ENCODE measurements at places on chromosomes 3 and 15.

GRCh38 chr15:95937128-95937528, 393.4 kb upstream of the NR2F2 start:
- DNase-seq, result no peak

DNA sequence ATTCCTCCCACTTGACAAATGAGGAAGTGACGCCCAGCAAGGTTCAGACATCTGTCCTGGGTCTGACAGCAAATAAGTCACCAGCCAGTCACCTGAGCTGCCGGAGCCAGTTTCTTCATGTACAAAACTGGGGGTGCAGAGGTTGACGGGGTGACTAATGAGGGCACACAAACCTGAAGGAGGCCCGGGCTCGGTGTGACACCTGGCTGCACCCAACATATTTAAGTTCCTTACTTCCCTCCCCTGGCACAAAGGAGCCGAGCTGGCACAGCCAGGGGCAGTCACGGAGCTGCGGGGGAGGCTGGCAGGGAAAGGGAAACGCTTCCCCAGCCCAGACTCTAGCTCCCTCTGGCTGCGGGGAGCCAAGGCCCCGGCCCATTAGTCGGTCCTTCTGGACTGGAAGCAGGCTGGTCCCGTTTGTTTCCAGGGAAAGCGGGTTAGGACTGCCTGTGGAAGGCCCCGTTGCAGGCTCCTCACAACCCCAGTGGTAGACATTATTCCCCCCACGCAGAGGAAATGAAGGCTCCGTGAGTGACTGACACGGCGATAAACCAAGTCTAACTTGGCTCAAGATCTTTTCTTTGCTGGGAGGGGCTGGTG, 2.3 kb downstream of the FBXL22 start:
- DNase-seq, result peak; percentile 25

GRCh38 chr3:47964740-47965139, 51.5 kb downstream of the MAP4 start:
- no peak for DNase-seq

- DNase-seq, result no peak
Observed at GRCh38 chr15:35827141-35827540, 281.2 kb upstream of the DPH6 start.

DNA sequence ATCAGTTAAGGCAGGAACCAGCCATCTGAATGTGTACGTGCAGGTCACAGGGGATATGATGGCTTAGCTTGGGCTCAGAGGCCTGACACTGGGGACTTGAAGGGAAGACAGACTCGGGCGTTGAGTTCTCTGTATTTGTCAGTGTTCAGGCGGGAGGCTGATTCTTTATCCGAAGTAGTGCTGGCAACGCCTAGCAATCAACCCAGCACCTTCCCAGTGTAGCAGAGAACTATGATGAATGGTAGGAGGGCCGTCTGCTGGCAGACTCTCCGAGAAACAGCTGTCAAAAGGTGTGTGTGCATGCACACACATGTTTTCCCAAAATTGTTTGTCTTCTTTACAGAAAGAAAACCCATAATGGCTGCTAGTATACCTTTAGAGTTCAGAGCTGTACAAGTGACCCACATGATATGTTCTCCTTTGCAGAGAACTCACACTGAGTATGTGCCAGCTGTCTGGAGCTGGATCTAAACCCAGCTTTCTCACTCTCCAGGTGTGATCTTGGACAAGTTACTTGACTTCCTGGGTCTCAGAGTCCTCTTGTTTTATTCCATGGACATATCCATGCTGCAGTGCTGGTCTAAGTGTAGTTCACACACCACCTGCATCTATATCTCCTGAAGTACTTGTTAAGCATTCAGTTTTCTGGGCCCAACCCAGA, 74.5 kb upstream of the LARS2 start:
- DNase-seq, result no peak

GRCh38 chr3:186075931-186076567, 32.8 kb downstream of the ETV5 start:
- DNase-seq, result no peak

DNA sequence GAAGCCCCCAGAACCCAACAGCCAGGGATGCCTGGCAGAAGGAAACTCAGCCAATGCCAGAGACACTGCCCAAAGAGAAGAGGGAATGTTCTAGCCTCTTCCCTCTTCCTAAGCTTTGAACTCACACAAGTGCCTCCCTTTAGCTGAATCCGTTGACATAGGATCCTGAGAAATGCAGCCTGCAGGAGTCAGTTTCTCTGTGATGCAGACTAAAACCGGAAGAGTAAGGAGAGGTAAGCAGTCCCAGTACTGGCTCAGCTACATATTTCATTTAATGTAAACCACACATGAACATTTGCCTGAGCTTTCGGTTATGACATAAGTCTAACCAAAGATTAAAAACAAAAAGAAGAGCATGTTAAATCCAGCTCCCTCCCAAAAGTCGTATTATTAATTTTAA, 768.7 kb downstream of the TBL1XR1 start:
- DNase-seq, result no peak

DNA sequence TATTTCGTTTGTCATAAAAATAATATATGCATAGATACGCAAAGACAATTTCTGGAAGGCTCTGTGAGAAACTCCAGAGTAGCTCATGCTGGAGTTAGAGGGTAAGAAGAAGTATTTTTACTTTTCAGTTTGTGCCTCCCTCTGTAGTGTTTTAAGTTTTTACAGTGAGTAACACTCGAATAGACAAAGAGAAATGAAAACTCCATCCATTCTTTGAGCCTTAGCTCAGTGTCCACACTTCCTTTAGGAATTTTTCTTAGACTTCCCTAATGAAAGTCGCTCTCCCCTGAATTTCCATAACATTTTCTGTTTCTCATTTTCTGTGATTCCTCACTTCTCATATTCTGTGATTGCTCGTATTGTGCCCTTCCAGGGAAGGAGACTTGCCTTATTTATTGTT, 2.1 kb downstream of the BLOC1S6 start:
- no peak for DNase-seq

- no peak for DNase-seq
Observed at GRCh38 chr15:67758619-67759300, 66.5 kb upstream of the SKOR1 start.

DNA sequence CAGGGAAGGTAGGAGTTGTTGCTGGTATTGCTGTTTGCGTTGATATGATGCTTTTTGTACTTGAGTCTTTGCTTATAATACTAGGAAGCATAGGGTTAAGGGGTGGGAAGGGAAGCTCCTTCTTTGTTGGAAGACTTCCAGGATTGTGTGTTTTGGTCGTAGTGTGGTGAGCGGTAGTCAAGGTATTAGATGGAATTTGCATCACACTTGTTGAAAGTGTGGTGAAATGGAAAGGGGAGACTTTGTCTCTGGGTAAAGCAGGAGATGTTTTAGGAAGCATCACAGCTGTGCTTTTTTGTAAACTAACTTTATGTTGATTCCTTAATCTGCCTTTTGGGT, 14.9 kb downstream of the IGSF10 start:
- DNase-seq, result no peak

- DNase-seq, result no peak
Observed at GRCh38 chr15:99141943-99142342, 37.1 kb downstream of the SYNM start.

DNA sequence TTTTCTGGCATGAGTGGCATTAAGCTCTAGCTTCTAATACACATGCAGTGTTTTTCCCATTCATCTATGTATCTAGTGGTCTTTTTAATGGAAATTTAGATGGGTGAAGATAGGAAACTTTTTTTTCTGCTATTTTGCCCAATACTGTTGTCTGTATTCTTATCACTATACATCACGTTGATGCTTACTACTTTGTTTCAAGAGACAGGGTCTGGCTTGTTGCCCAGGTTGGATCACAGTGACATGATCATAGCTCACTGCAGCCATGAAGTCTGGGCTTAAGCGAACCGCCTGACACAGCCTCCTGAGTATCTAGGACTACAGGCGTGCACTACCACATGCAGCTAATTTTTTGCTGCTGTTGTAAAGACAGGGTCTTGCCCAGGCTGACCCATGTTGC, 84.6 kb downstream of the PEAK1 start:
- no peak for DNase-seq

DNA sequence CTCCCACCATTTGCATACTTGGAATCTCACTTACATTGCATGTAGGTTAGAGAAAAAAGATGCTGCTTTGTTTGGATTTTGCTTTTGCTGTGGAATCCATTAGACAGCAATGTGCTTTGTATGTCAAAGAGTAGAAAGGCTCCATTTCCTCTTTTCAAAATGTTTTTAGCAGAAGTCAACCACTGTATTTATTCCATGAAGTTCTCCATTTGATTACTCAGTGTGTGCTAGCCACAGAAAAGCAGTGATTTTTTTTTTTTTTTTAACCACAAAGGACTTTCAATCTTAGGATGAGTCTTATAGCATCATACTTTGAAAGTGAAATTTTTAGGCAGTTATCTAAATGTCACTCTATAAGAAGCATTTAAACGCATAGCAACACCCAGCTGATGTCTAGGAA, 285.0 kb upstream of the ADAMTS9 start:
- no peak for DNase-seq

DNA sequence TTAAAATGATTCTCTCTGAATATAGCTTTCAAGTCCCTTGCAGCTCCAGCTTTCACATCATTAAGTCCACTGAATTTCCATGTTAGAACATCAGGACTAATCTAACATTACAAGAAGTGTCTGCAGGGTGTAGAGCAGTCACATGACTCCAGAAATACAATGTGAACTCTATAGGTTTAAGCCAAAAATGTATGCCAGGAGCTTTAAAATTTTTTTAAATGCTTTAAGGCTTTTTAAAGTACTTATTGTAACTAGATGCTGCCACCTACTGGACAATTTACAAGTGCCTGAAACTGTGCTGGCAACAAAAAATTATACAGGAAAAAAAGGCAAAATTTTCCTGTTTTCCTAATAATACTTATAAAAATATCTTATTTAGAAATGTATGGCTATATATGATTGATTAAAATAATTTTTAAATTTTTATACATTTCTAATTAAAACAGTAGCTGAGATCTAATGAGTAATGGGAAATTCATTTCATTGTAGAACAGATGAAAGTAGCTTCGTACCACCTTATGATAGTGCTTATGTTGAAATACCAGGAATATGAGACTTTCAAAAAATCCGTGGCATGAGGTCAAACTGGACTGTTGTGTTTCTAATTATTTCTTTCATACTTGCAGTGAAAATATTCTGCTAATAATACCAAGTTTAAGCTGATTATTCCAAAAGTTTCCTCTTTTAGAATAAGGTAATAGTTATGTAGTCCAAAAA, 25.7 kb downstream of the FSIP1 start:
- no peak for DNase-seq

DNA sequence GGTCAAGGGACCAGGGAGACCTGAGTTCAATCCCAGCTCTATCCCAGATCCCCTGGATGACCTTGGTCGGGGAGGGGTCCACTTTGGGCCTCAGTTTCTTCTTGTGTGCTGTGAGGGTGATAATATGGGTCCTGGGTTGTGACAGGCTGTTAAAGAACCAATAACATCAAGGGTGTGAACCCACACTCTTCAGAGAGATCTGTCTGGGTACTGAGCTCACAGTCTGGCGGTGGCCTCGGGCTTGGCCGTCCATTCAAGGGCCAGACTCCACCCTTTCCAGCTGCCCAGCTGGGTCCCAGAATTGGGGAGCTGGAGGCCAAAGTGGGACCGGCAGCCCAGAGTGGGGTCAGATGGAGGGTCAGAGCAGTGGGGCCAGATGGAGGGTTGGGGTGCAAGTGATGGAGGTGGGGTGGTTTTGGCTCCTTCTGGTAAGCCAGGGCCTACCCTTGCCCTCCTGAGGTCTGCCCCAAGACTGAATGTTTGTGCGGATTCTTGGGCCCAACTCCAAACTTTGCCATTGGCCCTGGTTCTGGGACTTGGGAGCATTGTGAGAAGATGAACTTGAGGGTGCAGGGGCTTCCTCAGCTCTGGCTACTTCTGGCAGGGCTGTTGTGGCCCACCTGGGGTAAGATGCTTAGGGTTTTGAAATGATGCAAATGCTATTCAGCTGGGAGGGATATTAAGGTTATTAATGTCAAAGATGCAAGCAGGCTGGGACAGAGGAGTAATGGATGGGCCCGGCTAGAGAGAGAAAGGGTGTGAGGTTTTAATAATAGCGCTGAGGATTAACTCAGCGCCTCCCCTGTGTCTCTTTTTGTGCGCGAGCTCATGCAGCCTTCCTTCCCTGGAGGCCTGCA, 1.5 kb downstream of the CORO2B start:
- no peak for DNase-seq

- DNase-seq, result no peak
Observed at GRCh38 chr3:175659670-175660350, 800.7 kb downstream of the NAALADL2 start.

DNA sequence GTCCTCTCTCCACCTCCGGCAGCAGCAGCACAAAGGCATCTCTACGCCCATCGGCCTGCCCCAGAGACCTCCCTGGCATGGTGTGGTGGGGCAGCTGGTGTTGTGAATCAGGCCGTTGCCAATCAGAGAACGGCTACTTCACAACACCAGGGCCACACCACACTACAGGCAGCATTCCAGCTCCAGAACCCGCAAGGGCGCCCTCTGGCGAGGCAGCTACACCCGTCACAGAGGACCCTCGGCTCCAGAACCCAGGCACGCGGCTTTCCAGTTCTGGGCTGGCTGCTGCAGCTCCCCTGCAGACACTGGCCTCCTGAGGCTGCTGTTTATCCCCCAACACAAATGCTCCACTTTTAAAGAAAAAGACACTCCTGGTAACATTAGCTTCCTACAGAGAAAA, 127.5 kb upstream of the TOPAZ1 start:
- peak; percentile 16 for DNase-seq

GRCh38 chr3:43894176-43895049, 203.7 kb downstream of the ABHD5 start:
- no peak for DNase-seq

GRCh38 chr3:120350401-120350941, 1.3 kb upstream of the LRRC58 start:
- DNase-seq, result no peak

DNA sequence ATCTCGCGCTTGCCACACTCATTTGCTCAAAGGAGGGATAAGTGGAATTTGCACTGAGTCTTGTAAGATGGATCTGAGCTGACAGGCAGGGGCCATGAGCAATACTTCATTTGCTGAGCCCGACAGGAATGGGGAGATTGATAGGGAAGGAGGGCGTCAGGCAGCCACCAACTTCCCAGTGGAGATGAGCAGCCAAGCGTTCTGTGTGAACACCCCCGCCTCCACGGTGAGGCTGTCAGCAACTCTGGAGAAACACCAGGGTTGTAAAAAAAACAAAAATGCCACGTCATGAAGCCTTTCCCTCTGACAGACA, 36.8 kb downstream of the TLE3 start:
- no peak for DNase-seq

DNA sequence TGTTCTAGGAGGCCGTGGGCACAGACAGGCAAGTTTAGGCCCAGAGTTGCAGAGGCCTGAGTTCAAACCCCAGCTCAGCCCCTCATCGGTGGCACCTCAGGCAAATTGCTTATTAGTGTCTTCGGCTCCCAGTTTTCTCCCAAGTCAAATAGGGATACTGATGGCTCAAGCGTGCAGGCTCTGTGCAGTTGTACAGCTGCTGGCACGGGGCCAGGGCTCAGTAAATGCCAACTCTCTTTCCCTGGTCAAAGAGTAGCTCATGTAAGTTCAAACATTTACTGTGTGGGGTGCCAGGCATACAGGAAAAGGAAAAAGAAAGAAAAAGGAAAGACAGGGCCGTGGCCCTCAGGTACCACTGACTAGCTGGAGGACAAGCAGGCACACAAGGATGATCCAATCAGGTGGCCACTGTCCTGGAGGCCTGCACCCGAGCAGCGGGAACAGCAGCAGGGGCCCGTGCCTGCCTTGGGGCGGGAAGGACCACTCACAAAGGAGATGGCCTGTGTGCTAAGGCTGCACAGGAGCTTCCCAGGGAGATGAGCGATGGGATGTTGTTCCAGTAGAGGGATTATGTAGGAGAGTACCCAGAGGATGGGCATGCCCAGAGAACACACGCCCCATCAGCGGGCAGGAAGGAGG, 70.8 kb downstream of the TBC1D2B start:
- no peak for DNase-seq

GRCh38 chr15:68298882-68299381, 21.4 kb downstream of the FEM1B start:
- no peak for DNase-seq

- no peak for DNase-seq
Observed at GRCh38 chr15:95267481-95267880, 1036.1 kb downstream of the MCTP2 start.
